ENCODE measurements at places on chromosomes 2 and 18.

DNA sequence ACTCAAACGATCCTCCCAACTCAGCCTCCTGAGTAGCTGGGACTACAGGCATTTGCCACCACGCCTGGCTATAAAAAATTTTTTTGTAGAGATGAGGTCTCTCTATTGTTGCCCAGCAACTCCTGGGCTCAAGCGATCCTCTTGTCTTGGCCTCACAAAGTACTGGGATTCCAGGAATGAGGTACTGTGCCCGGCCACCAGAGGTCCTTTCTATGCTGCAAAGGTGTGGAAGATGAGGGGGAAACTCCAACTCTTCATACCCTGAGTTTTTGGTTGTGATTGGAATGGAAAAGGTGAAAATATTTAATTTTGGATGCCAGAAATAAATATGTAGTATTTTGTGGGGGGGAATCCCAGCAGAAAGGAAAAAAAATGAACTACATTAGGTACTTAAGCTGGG is 36.0 kb downstream of the MRPL33 start:
- DNase-seq: peak; percentile 38

- no peak for DNase-seq
Measured at GRCh38 chr18:66193938-66194337, 410.0 kb downstream of the CDH19 start.

GRCh38 chr2:238290091-238290509 is 1.7 kb upstream of the PER2 start:
- DNase-seq: no peak

- DNase-seq: no peak
Measured at GRCh38 chr18:28407681-28408080, 230.8 kb upstream of the CDH2 start.

DNA sequence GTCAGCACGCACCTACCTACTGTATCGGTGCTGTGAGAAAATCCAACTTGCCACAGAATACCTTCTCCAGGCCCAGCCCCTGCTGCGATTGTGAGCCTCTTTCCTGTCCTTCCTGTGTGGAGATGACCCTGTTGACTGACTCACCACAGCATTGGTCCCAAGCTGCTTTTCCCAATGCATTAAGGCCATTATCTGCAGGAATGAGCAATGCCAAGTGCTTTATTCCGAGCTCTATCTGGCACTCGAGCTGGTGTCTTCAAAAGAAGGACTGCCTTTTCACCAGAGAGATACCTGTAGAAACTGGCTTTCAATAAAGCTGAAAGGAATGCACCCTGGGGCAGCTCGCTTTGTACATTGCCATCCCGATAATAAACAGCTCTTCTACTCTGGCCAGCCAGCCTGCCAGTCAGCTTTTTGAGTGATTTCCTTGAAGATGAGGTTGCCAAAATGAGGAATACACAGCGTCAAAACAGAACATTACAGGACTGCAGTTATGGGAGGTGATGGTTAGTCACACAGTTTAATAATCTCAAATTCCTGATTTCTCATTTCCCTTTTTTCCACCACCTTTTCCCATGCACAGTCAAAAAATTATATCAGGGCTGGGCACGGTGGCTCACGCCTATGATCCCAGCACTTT is 8.3 kb upstream of the RNF103 start:
- no peak for DNase-seq
